ENCODE measurements at places on chromosomes 3 and 15. TPM values are rescaled to one million over a fixed set of nuclear protein-coding genes. Genes with fewer than 3 reads are reported as not detected.

MEX3B gene
- 4.7 TPM for total RNA-seq

DNA sequence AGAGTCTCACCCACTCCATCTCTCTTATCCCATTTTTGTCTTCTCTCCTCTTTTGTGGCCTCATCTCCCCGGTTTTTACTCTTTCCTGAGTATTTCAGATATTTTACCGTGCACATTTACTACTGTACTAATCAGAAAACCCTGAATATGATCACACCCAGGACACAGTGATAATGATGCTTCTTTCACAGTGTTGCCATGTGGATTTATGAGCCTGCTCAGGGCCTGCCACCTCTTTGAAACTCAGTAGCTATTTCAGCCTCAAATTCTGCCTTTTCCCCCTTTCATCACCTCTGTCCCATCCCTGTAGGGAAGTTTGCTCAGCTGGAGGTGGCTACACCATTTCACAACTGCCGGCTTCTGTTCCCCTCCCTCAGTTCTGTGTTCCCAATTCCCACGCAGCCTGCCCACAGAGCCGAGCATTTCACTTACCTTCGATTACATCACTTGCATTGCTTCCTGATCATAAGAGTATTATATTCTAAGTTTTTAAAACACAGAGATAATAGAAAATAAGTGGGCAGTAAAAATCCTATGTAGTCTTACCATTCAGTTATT lies 33.2 kb downstream of the ARNT2 start:
- DNase-seq: no peak

EPHB3 gene
- total RNA-seq: 0.92 TPM

- DNase-seq: no peak
These were observed 25.6 kb upstream of the MINDY4B start for GRCh38 chr3:150930839-150931238.

SMAD3 gene
- total RNA-seq: 58.2 TPM

GRCh38 chr3:108602935-108603294 lies 13.4 kb downstream of the DZIP3 start:
- DNase-seq: no peak

PHLDB2 gene
- total RNA-seq: 37.5 TPM

DNA sequence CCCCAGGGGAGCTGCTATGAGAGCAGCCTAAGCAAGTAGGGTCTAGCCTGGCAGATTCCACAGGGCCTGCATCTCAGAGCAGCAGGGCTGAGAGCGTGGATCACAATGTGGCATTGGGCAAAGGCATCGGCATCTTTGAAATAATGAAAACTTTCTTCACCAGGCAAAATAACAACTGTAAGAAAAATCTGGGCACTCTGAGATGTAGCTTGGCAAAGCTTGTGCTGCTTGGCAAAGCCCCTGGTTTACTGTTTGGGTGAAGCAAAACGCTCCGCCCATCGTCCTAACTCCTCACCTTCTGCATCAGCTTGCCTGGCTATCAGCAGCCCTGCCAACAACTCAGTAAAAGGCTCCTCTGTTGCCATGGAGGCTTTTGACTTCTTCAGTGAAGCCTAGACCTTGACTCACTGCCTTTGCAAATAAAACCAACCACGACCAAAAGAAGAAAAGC lies 212.8 kb upstream of the EIF1B start:
- DNase-seq: no peak

BTLA gene
- not detected for total RNA-seq

PPP2R3A gene
- total RNA-seq: 25.9 TPM

IGF2BP2 gene
- 99.8 TPM for total RNA-seq
